Activated T-cell treated with anti-CD3 and anti-CD28 coated beads, Interleukin-2, amount 50 U/mL, for 48 hours (primary cell): ENCODE measurements at places on chromosomes 3 and 15.
A peak's percentile ranks its signal among the peaks of the same experiment; 100 is the strongest.

- DNase-seq: no peak
These were observed 5.7 kb upstream of the CSPG4 start for GRCh38 chr15:75718328-75718727.

- DNase-seq: no peak
These were observed 12.7 kb upstream of the CLDN16 start for GRCh38 chr3:190375246-190375645.

DNA sequence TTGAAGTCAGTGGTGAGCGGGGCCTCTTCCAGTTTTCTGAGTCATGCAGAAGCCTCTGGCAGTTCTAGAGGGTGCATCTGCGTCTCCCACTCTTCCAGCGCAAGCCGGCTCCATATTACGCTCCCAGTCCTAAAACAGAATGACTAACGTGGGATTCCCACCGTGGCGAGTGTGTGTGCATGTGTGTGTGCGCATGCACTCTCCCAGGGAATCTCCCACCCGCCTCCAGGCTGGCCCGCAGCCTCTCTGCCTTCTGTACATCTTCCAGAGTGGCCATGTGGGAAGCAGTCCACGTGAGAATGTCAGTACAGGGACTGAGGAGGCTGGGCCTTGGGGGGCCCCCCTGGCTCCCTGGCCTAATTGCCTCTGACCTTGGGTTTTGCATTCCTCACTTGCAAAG, 87.7 kb downstream of the LSM3 start:
- DNase-seq: no peak

DNA sequence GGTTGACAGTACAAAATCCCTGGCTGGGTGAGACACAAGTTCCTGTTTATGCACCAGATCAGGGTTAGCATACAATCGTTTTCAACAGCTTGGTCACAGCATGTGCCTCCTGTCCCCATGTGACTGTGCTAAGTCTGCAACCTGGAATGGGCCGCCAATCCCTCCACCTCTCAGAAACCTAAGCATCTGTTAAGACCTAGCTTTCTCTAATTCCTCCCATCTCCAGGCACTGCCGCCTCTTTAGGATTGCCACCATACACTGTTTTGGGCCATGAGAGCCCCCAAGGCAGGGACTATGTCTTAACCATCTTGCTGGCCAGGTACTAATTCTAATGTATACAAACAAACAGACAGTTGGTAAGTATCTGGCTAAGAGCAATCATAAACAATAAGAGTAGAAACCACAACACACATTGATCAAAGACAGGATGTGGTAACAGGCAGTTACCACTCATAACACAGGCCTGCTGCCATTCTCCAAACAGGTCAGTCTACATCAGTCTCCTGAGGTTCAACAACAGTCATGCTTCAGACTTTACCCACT, 25.6 kb downstream of the SEC22C start:
- peak; percentile 28 for DNase-seq

- no peak for DNase-seq
These were observed 77.3 kb downstream of the SMAD3 start for GRCh38 chr15:67142767-67143100.

DNA sequence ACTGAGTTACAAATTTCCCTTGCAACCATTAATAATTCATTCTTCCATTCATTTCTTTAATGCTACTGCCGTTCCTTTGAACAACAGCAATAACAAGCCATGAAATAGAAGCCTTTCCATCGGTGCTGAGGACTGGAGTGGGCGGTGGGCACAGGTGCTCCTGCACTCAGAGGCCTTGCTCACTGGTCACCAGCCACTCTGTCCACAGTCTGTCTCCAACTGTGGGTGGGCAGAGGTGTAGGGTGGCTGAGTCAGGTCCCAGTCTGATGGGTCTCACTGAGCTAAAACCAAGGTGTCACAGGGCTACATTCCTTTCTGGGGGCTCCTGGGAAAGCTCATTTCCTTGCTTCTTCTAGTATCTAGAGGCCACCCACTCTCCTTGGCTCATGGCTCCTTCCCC, 6.3 kb upstream of the FAM3D start:
- DNase-seq: no peak

GRCh38 chr3:148970271-148970670, 21.1 kb upstream of the GYG1 start:
- DNase-seq: no peak

DNA sequence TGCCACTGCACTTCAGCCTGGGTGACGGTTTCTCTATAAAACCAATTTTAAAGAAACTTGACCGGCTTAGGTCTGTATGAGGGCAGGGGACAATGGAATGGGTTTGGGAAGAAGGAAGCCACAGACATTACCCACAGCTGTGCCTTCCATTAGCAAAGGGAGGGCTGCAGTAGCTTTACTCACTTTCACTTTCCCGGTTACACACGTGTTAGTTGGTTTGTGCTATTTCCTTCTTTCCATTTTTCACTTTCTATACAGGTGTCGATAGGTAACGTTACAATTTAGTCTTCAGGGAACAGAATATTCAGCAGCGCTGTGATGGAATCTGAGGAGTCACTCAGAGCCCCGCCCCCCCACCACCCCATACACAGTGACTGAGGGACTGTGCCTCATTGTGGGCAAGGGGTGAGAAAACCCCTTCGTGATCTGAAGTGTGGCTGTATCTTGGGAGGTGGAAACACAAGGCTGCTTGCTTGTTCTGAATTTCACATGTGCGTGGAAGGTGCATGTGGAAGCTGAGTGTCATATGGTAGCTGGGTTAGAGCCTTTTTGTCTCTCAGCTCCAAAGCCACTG, 44.8 kb upstream of the RPL32 start:
- no peak for DNase-seq

- no peak for DNase-seq
These were observed 34.2 kb downstream of the KAT2B start for GRCh38 chr3:20074226-20075063.

- no peak for DNase-seq
These were observed 33.4 kb downstream of the UNC13C start for GRCh38 chr15:54011656-54012055.

GRCh38 chr15:84631706-84632272, 22.3 kb downstream of the WDR73 start:
- peak; percentile 32 for DNase-seq

GRCh38 chr3:131277836-131278497, 103.6 kb upstream of the NUDT16 start:
- no peak for DNase-seq

DNA sequence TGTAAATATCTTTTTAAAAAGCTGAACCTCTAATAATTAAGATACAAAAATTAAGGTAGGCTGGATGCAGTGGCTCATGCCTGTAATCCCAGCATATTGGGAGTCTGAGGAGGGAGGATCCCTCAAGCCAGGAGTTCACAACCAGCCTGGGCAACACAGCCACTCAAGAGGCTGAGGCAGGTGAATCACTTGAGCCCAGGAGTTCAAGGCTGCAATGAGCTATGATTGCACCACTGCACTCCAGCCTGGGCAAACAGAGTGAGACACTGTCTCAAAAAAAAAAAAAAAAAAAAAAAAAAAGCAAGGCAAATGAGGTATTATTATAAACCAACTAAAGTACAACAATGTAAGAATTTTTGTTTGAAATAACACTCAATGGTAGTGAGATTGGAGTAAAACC, 47.6 kb downstream of the EFHB start:
- no peak for DNase-seq

DNA sequence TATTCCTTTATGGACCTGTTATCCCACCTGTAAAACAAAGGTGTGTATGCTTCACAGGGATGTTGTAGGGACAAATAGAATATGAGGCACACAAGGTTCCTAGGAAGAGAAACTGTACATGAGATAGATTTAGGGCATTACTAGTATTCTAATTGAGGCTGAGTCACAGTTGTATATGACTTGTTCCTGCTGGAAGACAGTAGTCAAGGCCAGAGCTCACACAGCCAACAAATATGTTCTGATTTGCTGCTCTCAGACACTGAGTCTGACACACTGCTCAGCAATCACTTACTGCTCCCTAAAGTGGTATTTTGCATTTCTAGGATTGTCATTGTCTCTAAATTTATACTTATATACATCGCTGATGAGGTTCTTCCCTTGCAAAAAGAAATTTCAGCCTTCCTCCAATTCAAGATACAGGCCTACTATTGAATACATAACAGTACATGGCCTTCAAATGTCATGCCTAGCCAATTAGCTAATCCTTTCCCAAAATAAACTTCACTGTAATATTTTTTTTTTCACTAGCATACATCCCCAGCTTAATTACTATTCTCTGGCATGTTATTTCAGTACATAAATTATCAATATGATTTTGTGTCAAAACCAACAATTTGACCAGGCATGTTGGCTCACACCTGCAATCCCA, 69.8 kb downstream of the TIGIT start:
- DNase-seq: no peak

DNA sequence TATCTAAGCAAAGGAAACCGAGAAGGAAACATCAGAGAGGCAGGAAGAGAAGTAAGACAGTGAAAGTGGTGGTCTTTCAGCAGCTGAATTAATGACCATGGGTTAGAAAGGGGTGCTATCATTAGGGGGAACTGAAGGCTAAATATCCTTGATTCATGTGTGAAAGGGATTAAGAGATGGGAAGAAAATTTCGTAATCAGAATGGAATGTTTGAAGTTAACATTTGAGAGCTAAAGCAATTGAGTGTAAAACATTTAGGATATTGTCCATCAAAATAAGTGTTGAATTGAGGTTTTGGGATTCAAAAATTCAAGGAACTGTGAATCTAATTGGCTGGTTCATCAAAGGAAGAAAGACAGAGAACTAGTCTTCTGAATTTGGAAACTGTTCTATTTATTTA, 4.1 kb upstream of the ECT2 start:
- DNase-seq: no peak

- DNase-seq: no peak
These were observed 219.3 kb downstream of the PTPRG start for GRCh38 chr3:61780455-61781228.

- peak; percentile 91 for DNase-seq
These were observed at the start of gene ZNF106 for GRCh38 chr15:42490671-42491538. TSS of gene ZNF106 (minus strand) at chr15:42491141. CDS start at chr15:42472289, 18,852 bp downstream.

- no peak for DNase-seq
These were observed 173.3 kb upstream of the GOLIM4 start for GRCh38 chr3:168269001-168269400.
